Stimulated activated CD4-positive, alpha-beta T cell treated with anti-CD3 and anti-CD28 coated beads, Interleukin-15, amount 100 ng/mL, for 48 hours (primary cell): ENCODE measurements at places on chromosomes 6 and 20.

GRCh38 chr20:818001-818664 lies 15.4 kb upstream of the FAM110A start:
- DNase-seq: no peak

- DNase-seq: no peak
These were observed 24.8 kb downstream of the E2F3 start for GRCh38 chr6:20426177-20427082.

DNA sequence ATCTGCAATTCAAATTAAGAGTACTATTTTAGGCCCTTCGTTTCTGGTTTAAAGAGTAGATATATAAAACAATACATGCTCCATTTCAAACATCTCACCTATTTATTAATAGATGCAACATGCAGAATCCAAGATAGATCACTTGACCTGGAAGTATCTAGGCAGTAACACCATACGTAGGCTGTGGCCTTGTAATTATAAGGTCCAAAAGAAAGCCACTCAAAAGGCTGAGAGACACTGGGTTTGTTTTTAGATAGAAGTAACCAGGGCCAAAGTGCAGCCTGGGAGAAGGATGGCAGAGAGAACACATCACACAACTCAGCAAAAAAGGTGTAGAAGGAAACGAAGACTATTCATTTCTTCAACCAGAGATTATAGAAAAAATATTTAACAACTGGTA lies 8.4 kb upstream of the GFOD1 start:
- no peak for DNase-seq

- no peak for DNase-seq
These were observed 8.1 kb upstream of the ZBP1 start for GRCh38 chr20:57628047-57628961.

- DNase-seq: no peak
These were observed 565.4 kb downstream of the RFPL4B start for GRCh38 chr6:112912416-112913101.

GRCh38 chr6:89547281-89547680 lies 91.3 kb downstream of the LYRM2 start:
- DNase-seq: no peak

DNA sequence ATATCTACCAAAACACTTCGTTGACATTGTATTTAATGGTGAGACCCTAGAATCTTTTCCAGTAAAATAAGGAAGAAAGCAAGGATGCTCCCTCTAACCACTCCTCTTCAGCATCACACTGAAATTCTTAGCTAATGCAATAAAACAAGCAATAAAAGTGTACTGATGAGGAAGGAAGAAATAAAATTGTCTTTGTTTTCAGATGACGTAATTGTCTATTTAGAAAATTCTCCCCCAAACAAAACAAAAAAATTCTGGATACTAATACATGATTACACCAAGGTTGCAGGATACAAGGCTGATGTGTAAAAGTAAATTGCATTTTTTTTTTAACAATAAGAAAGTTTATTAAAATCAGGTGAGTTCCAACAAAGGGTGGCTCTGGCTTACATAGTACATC lies 205.0 kb upstream of the SSTR4 start:
- DNase-seq: no peak

- DNase-seq: no peak
These were observed 20.2 kb downstream of the HLA-DRA start for GRCh38 chr6:32459781-32460424.

DNA sequence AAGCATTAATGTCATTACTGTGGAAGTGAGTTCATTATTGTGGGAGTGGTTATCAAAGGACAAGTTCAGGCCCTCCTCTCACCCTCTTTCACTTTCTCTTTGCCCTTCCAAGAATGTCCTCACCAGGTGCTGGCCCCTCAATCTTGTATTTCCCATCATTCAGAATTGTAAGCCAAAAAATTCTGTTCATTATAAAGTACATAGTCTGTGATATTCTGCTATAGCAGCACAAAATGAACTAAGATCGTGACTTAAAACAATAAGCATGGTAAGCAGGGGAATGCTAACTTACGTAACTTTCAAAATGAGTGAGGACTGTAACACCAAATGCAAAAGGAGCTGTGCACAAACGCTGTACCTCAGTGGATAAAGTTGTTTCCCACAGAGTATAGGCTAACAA lies 515.7 kb upstream of the BTBD3 start:
- no peak for DNase-seq

GRCh38 chr20:63100174-63100925 lies 93.6 kb upstream of the BHLHE23 start:
- DNase-seq: no peak

GRCh38 chr6:20467437-20467836 lies 65.8 kb downstream of the E2F3 start:
- DNase-seq: no peak

DNA sequence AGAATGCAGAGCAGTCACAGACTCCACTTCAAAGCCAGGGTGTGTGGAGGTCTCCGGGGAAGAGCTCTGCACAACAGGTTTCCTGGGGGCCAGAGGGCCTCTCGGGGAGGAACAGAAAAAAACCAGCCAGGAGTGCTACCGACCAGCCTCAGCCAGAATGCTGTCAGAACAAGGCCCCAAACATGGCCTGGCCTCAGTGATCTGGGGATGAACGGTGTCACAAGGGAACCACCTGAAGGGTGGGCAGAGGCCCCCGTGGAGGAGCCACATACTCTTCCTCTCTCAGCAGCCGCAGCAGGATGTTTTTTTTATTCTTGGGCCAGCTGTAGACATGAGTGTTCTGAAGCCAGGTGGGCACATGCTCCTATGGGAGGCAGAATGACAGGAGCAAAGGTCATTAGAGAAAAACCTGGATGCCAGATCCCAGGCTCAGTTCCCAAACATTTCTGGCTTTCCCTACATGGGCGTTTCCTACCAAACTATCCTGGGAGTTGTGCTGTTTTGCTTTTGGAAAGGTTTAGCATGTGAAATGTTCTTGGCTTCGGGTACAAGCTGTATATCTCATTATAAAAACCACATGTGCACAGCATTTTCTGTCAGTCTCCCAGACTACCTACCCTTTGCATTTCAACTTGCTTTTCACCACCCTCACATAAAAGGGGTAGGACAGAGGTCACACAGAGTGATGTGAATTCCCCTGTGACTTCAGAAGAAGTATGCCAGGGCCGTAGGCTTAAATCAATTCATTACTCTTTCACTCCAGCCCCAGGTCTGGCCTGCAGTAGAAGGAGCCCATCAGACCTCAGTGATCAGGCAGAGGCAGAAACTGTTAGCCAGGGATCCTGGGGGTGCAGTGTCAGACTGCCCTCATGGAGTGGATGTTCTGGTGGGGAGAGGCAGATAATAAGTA lies 46.2 kb downstream of the TRAF3IP2 start:
- no peak for DNase-seq

- DNase-seq: no peak
These were observed 98.4 kb downstream of the PERP start for GRCh38 chr6:138008791-138009190.

DNA sequence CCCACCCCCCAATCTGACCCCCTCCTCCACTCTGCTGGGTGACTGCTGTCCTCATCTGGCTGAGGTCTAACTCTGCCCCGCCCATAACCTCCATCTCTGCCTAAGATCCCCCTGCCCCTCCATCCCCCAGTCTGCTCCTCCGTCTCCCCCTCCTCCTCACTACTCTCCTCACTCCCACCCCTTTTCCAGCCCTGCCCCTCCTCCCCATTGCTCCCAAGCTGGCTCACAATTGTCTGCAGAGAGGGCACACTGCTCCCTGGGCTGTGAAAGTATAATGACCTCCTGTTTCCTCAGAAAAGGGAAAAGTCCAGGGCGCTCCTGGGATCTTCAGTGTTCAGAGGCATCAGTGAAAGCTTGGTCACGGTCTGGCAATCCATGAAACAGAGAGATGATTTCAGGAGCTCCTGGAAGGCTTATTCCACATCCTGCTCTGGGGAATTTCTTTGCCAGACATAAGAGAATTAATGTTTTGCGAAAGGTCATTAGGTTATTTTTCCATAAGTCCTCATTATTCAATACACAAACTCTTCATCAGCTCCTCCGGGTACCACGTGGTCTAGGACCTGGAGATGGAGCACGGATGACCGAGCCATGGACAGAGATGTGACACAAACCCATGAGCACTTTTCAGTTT lies 21.5 kb downstream of the CST5 start:
- DNase-seq: no peak

DNA sequence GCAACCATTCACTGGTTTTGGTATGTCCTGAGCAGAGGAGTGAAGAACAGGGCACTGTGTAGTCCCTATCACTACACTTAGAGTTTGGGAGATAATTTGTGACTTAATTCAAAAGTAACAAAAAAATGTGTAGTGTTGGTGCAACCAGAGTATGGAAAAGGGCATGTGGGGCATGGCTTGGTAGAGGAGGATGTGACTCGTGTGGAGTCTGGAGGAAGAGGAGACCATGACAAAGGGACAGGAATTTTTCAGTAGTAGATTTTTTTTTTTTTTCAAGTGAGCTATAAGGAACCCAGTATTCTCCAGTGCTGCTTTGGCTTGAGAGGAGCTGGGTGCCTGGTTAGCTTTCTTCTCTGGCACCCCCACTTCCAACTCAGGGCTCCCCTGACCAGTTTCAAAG lies 5.1 kb downstream of the MTRES1 start:
- DNase-seq: no peak

DNA sequence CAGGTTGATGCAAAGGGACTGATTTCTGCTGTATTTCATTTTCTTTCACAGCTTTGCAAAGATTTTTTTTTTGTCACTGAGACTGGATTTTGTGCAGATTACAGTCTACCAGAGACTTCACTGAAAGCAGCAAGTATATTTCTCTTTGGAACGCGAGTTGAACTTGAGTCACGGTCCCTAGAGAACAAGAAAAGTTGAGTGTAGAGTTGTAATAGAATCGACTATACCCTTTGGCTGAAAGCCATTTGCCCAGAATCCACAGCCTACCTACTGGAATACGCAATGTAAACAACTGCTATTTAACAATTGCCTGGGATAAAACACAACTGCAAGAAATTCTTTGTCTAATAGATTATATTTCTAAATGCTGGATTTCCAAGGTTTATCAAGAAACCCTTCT lies 520.6 kb downstream of the HDGFL1 start:
- no peak for DNase-seq

DNA sequence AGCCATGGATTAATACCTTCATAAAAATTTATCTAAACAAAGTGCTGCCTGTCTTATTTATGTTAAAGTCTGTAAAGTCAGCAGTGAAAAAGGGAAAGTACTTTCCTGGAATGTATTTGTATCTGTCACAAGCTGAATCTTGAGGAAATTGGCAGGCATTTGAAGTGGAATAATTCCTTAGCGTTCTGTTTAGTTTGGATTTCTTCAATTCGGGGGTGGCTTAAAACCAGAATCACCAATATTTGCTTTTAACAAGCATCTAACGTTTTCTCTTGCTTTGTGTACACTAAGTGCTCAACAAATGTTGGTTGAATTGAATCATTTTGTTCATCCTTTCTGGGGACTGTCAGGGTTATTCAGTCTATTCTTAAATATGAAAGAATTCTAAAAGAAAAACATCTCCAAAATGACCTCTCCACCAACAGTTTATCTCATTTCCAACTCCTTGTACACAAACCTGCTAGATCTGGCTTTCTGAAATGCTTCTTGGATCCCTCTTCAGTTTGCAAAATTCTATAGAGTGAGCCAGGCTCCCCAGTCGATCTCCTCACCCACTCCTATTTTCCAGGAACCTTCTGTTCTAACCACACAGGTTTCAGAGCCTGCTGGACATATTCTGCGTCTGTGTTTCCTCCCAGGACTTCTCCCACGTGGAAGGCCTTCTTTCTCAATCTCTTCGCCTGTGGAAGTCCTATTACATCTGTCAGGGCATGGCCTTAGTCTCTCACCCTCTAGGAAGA lies 2.0 kb upstream of the NPEPL1 start:
- no peak for DNase-seq

DNA sequence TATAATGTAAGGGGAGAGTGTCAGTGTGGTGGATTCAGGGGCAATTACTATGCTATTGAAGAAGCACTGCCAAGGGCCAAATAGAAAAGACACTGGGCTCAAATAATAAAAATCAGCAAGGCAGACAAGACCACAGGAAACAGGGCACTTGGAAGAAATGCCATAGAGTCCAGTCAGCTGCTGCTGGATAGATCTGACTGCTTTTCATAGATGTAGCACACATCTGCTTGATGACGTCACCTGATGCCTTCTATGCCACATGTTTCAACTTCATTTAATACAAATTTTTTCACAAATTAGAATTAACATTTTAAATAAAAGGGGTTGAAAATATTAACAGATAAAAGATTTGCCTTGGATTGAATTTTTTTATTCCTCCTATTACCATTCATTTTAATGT lies 23.9 kb upstream of the AHI1 start:
- no peak for DNase-seq

DNA sequence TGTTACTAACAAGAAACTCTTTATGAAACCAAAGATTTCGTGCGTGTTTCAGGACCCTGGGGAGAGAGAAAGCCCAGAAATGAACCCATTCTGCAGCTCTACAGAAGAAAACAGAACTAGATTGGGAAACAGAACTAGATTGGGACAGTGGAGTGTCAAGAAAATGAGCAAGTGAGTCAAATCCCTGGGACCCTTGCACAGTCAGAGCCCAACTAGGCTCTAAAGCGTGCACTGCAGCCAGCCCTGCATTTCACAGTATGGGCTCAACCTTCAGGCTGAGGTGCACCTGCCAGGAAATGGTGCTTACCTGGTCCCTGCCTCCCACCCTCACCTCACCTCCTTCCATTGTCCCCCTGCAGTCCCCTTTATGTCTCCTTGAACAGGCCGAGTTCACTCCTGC lies 39.7 kb downstream of the BFSP1 start:
- no peak for DNase-seq

GRCh38 chr6:134047673-134048072 lies 4.8 kb downstream of the SLC2A12 start:
- no peak for DNase-seq

DNA sequence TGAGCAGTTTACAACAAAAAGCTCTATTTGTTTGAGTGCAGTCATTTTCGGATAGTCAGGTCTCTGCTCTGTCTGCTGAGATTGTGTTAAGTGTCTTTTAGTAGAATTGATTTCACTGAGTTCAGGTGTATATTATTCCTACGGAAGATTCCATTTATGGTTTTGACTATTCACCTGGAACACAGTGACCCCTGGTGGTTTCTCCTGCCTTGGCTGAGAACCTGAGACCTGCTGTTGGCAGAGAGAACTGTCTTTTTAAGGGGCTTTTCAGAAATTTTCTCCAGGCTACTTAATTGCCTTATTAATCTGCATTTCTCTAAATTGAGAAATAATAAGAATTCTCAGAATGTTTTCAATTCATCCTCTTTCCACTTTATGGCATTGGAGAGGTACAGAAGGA lies 508.0 kb downstream of the TBC1D32 start:
- no peak for DNase-seq

DNA sequence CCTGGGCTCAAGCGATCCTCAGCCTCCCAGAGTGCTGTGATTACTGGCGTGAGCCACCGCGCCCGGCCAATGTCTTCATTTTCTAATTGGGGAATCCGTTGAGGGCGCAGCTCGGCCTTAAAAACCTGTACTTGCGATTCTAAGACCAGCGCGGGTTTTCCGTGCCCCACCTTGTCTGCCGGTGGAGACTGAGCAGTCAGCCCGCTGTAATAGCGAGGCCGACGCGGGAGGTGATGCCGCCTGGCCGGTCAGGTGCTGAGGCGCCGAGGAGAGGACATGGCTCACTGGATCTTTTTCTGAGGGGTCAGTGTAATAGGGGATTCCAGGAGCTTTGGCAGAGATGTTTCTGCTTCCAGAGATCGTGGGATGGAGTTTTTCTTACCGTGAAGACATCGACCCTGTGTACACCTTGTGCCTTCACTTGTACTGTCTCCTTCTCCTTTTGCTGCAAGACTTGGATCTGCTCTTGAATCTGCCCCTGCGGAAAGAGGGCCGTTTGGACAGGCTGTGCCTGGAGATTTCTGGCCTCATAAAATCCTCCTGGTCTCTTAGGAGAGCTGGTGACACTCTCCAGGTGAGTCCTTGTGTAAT lies 1.5 kb downstream of the TRIM31 start:
- no peak for DNase-seq
